Activated CD4-positive, alpha-beta T cell treated with anti-CD3 and anti-CD28 coated beads, Interleukin-2, amount 10 ng/mL, durations not matched to agents 24 days and 14 days (primary cell): ENCODE measurements at places on chromosomes 16 and 17. TPM values are rescaled to one million over a fixed set of nuclear protein-coding genes. Genes with fewer than 3 reads are reported as not detected.
A peak's percentile ranks its signal among the peaks of the same experiment; 100 is the strongest.

PCGF2 gene
- 4.7 and 5.5 TPM in 2 replicates for total RNA-seq

LPO gene
- not detected in 2 replicates for total RNA-seq

SLC47A1 gene
- not detected in 2 replicates for total RNA-seq

GRCh38 chr17:1532836-1533602 is 16.6 kb upstream of the INPP5K start:
- H3K27me3 ChIP-seq, result no peaks in the 10 kb centered on the region
- peaks cover 34% of the 10 kb centered on the region for H3K36me3 ChIP-seq
- no peak overlapping the region for H3K27ac ChIP-seq

GRCh38 chr17:40179923-40180659 is 2.8 kb downstream of the RAPGEFL1 start:
- H3K4me3 ChIP-seq, result peak overlapping the region; percentile 34
- DNase-seq, result no peak
- H3K36me3 ChIP-seq, result peaks cover 12% of the 10 kb centered on the region
- no peaks in the 10 kb centered on the region for H3K27me3 ChIP-seq

DNA sequence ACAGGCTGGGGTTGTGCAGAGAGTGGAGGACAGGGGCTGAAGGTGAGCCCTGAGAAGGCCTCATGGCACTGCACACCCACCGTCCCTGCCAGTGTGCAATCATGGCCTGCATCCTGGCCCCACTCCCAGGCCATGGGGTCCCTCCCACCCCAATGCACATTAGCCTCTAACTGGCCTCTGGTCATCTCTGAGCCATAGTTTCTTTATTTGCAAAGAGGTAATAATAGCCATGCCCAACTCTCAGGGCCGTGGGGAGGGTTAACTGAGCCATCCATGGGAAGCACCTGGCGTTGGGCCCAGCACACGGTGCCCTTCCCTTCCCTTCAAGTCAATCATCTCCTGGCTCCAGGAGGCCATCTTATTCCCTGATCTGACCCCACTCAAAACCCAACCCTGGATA is 10.8 kb upstream of the ITGA3 start:
- peaks cover 6% of the 10 kb centered on the region for H3K27me3 ChIP-seq
- peaks cover 17% of the 10 kb centered on the region for H3K4me1 ChIP-seq
- H3K36me3 ChIP-seq, result no peaks in the 10 kb centered on the region
- H3K4me3 ChIP-seq, result no peak overlapping the region
- DNase-seq, result no peak
- no peak overlapping the region for H3K27ac ChIP-seq

GRCh38 chr17:20988896-20989295 is 53.9 kb downstream of the USP22 start:
- no peak overlapping the region for H3K4me3 ChIP-seq
- DNase-seq, result no peak
- no peaks in the 10 kb centered on the region for H3K36me3 ChIP-seq
- H3K4me1 ChIP-seq, result peaks cover 2% of the 10 kb centered on the region
- H3K27me3 ChIP-seq, result no peaks in the 10 kb centered on the region

DNA sequence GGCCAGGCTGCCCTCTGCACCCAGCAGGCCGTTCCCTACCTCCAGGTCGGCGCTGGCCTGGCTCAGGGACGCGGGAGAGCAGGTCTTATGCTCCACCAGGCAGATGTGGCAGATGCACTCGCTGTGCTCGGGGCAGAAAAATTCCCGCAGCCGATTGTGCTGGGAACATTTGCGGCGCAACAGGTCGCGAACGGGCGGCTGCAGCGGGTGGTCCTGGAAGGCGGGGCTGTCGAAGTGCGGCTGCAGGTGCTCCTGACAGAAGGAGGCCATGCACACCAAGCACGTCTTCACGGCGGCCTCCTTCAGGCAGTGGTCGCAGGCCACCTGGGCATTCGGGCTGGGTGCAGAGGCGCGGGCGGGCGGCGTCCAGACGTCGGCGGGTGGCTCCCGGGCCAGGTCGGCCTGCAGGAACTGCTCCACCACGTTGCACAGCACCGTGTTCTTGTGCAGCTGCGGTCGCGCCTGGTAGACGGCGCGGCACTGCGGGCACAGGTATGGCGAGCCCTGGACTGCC is 439 bp downstream of the TRIM25 start:
- H3K4me3 ChIP-seq, result peak overlapping the region; percentile 97
- H3K27me3 ChIP-seq, result no peaks in the 10 kb centered on the region
- H3K4me1 ChIP-seq, result peaks cover 53% of the 10 kb centered on the region

GRCh38 chr16:84929421-84930297 is 81.7 kb downstream of the ZDHHC7 start:
- peaks cover 4% of the 10 kb centered on the region for H3K4me1 ChIP-seq
- peak overlapping the region; percentile 79 for H3K27ac ChIP-seq
- peaks cover 2% of the 10 kb centered on the region for H3K27me3 ChIP-seq

DNA sequence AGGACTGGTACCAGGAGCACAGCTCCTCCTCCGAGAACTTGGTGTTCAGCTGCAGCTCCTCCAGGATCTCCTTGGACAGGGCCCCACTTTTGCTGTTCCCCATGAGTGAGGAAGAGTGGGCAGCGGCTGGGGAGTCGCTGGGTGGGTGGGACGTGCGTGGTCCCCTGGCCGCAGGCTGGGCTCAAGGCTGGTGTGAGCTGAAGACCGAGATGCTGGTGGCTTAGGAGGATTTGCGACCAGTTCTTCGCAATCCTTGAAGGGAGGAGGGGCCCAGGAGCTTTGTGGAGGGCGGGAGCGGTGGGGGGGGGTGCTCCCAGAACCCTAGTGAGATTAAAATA is at the start of gene RCVRN:
RCVRN (minus strand) TSS at position 194 of the 338 bp plus-strand sequence; CDS start at position 103, 91 bp downstream.
- no peaks in the 10 kb centered on the region for H3K36me3 ChIP-seq
- H3K4me1 ChIP-seq, result no peaks in the 10 kb centered on the region
- DNase-seq, result no peak
- H3K4me3 ChIP-seq, result no peak within 1 kb of the TSS
- H3K27me3 ChIP-seq, result peaks cover 4% of the 10 kb centered on the region
